ENCODE measurements at places on chromosomes 5 and 9.

DNA sequence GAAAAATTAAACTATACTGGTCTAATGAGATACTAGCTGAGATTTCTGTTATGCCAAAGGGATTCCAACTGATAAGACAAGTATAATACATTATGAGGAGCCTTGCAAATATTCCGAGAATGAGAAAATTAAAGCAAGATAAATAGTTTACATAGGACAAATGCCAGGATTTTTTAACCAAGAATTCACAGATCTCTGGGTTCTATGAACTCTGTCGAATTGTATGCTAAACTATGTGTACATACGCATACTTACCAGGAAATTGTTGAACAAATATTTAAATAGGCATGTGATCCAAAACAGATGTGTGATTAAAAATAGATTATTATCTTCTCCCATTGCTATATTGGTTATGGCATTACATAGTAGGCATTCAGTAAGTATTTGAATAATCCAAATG lies 616.6 kb downstream of the GABRG2 start:
- no peak for DNase-seq

GRCh38 chr9:27108981-27109541 lies at the start of gene TEK:
Gene TEK (plus strand): TSS chr9:27109225. CDS start chr9:27109591, 366 bp downstream.
- no peak for DNase-seq

DNA sequence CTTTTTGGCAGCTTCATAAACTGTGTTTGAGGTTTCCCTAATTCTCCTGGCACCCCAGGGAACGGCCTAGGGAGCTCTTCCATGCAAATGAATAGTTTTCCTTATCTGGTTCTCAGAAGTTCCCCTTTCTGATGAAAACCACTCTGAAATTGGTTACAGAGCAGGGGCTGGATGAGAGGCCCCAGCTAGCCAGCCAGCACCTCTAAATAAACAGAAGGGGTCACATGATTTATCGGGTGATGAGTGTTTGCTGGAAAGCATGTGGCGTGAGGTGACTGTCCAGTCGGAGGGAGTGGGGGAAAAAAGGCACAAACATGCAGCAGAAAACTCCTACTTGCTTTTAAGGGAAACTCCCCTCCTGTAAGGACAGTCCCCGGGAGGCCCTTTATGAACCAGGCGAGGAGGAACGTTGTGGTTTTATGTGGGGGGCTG lies 261.2 kb upstream of the ANKRD55 start:
- DNase-seq, result no peak

- DNase-seq, result no peak
Observed at GRCh38 chr9:90505695-90506094, 136.9 kb downstream of the DIRAS2 start.

DNA sequence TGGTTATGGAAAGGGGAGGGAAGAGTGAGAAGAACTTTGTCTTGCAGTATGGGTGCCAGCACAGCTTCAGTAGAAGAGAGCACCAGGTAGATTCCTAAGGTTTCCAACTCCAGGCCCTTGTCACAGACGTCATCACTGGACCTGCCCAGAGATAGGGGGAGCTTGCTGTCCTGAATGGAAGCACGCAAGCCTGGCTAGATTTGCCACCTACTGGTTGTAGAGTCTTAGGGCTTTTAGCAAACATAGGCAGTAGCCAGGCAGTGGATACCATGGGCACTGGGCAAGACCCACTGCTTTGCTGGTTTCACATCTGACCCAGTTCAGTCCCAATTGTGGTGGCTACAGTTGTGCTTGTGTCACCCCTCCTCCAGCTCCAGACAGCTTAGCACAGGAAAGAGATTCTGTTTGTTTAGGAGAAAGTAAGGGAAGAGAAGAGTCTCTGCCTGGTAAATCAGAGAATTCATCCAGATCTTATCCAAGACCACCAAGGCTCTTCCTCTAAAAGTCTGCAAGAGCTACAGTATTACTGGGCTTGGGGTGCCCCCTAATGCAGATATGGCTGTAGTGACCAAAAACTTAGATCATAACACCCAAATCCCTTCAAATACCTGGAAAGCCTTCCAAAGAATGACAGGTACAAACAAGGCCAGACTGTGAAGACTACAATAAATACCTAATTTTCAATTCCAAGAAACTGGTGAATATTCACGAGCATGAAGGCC lies 158.9 kb downstream of the HINT1 start:
- DNase-seq, result no peak

DNA sequence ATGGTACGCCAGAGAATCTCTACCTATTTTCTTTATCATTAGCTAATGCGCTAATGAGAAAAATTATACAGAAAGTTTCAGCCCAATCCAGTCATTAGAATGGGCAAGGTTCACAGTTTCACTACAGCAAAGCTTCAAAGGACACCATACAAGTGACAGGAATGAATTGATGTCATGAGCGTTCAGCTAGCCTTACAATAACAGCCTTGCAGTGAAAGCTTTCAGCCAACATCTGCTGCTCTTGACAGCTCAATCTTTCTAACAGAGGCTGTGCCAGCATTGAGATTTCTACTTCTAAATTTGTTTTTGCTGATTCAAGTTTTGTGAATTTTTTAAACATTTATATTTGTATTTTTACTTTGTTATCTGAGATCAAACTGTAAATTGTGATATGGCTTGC lies 302.4 kb upstream of the FAM174A start:
- DNase-seq, result no peak

DNA sequence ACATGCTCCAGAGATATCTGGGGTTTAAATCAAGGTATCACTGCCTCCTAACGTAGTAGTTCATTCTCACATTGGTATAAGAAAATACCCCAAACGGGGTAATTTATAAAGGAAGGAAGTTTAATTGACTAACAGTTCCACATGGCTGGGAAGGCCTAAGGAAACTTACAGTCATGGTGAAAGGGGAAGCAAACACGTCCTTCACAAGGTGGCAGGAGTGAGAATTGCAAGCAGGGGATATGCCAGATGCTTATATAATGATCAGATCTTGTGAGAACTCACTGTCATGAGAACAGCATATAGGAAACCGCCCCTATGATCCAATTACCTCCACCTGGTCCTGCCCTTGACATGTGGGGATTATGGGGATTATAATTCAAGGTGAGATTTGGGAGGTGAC lies 1280.2 kb upstream of the C9orf72 start:
- DNase-seq, result no peak

- peak; percentile 58 for DNase-seq
Observed at GRCh38 chr5:150000990-150001659, 586 bp downstream of the HMGXB3 start.

DNA sequence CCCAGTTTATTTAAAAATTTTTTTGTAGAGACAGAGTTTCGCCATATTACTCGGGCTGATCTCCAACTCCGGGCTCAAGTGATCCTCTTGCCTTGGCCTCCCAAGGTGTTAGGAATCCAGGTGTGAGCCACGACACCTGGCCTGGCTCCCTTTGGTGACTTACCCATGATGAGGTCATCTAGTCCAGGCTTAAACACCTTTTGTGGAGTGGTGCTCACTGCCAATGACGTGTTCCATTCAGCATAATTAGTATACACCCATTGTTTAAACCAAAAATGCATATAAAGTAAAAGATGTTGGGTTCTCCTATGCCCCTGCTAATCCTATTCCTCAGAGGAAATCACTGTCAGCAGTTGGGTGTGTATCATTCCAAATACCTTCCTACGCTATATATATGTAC lies 91.0 kb downstream of the HSPA4 start:
- no peak for DNase-seq

GRCh38 chr5:151248651-151249050 lies 4.3 kb upstream of the GM2A start:
- no peak for DNase-seq

- peak; percentile 93 for DNase-seq
Observed at GRCh38 chr9:5629312-5630080, 589 bp downstream of the RIC1 start.

DNA sequence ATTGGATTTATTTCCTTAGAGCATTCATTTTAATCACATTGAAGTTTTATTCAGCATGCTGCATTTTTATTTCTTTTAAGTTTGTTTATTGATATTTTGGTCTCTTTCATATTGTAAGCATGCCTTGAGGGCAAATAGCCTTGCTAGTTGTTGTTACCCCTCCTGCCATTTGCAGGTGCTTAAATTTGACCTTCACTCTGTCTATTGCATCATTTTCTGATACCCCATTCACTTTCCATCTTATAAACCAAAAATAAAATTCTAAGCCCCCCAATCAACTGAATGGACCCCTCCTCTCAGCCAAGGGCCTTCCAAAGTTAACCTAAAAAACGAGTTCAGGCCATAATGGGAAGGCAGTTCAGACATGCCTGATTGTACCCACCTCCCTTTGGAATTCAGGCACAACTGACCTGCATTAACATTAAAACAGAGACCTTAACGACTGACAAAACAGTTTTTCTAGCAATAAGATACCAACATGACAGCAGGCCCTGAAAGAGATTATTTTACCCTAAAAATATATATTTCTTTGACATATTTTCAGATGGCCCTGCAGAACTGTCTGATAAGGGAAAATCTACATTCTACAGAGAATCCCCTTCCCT lies 32.1 kb downstream of the TARS1 start:
- no peak for DNase-seq

- no peak for DNase-seq
Observed at GRCh38 chr9:125446561-125447094, 185.0 kb downstream of the GAPVD1 start.

- no peak for DNase-seq
Observed at GRCh38 chr9:32161720-32162119, 222.7 kb upstream of the ACO1 start.

GRCh38 chr9:93677048-93677571 lies 100.7 kb downstream of the PHF2 start:
- DNase-seq, result no peak

DNA sequence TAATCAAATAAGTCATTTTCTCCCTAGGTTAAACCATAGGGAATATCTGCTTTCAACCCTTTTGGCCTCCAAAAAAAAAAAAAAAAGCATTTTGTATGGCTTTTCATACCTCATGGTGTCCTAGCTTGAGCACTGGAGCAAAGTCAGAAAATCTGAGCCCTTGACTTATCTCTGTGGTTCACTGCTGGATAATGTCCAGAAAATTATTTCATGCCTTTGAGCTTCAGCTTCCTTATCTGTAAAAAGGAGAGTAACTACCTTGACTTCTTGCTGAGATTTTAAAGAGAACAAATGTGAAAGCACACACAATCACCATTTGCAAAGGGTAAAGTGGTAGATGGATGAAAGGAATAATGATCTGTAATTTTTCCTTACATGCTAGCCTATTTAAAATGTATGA lies 165.9 kb downstream of the ALDH1A1 start:
- DNase-seq, result no peak

DNA sequence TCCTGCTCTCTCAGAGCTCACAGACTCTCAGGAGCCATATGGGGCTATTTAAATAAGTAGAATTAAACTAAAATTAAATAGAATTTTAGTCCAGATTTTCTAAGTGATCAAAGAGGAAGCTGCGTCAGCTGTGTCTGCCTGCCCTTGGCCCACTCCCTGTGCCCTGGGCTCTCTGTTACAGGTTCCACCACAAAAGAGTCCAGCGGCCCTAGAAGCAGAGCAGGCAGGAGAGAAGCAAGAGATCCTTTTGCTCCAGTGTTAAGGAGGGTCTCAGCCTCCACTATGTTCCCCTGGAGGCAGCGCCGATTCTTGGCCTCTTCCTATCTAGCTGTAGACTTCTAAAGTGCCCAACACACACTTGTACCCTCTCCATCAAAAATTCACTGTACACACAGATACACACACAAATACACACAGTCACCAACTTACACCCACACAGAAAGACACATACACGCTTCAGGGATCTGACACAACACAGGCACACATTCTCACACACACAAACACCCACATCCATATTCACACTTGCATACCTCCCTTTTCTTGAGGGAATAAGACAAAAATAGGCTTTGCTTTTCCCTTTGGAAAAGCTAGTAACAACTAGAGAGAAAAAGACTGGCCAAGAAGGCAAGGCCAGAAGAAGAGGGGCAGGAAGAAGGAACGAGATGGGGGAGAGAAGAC lies 5.5 kb upstream of the TNIP1 start:
- DNase-seq, result no peak

GRCh38 chr5:144659634-144660227 lies 489.1 kb downstream of the KCTD16 start:
- no peak for DNase-seq

- no peak for DNase-seq
Observed at GRCh38 chr9:18480662-18481093, 6.7 kb downstream of the ADAMTSL1 start.

GRCh38 chr5:95087816-95088317 lies 197.0 kb downstream of the MCTP1 start:
- DNase-seq, result no peak

- no peak for DNase-seq
Observed at GRCh38 chr9:93306081-93306480, 122.1 kb downstream of the WNK2 start.

GRCh38 chr5:179755022-179755421 lies 22.4 kb downstream of the MAML1 start:
- DNase-seq, result no peak
